ENCODE measurements at places on chromosomes 2 and 18.

DNA sequence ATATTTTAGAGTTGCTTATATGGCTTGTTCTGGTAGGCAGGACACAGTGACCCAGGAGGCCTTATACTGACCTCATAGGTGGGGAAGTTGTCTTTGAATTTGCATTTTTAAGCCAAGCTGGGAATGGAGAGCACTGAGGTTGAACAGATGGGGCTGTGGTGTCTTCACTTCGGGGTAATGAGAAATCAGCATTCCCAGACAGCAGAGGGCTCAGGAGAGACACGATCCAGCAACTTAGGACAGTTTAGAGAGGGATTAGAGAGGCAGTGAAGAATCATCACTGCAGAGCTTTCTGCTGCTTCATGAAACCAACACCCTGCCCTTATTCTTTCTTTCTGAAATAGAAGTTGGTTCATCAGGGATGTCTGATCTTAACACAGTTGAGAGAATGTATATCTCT, 202.4 kb downstream of the TDRD15 start:
- no peak for DNase-seq

DNA sequence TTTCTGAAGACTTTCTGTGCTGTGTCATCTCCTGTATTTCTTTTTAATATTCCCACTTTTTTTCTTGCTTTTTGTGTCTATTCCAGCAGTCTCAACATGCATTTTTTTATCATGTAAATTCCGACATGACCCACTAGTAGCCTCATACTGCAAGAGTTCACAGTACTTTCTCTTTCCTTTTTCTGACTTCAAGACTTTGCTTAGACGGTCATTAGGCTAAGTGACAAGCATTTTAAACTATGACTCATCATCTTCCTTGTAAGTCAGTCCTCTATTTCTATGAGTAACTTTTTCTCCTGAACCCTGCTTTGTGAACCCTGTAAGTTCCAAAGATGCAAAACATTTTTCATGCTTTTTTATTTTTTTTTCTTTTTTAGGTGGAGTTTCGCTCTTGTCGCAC, 381.2 kb downstream of the TXNL1 start:
- DNase-seq, result peak; percentile 57

- DNase-seq, result no peak
Observed at GRCh38 chr2:30358842-30359241, 88.2 kb upstream of the LCLAT1 start.

GRCh38 chr18:55302167-55302833, 285.7 kb downstream of the TCF4 start:
- DNase-seq, result no peak

GRCh38 chr2:141075753-141076152, 1055.1 kb downstream of the LRP1B start:
- DNase-seq, result no peak

DNA sequence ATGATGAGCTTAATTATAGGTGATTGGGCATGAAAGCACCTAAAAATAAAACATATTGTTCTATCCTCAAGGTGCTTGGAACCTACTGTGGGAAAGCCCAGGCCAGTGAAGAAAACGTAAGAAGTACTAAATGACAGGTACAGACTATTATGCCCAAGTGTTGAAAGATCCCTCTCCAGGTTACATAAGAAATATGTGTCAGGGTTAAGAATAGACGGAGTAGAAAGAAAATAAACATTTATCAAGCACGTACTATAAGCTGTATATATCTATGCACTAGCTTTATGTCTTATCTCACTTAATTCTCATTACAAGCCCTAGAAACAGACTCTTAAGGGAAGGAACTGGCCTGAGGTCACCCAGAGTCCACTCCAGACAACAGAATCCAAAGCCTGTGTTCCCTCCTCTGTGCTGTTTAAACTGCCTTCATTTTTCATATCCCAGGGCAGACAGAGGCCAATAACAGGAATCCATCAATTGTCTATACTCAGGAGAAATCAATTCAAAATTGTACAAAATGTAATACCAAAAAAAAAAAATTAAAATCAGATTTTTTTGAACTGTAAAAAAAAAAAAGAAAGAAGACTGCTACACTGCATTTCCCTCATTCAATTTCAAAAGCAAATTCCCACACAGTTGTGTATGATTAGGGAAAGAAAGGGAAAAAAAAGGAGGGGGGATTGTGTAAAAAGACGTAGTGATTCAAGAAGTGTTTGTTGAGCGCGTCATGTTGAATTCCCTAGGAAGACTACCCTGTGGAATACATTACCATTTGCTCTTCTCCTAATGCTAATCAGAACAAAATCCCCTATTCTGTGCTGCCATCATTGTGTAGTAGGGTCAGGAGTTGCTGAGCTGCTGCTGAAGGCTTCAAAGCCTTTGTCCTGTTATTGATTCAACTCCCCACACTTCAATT, 156.3 kb downstream of the IRS1 start:
- no peak for DNase-seq

DNA sequence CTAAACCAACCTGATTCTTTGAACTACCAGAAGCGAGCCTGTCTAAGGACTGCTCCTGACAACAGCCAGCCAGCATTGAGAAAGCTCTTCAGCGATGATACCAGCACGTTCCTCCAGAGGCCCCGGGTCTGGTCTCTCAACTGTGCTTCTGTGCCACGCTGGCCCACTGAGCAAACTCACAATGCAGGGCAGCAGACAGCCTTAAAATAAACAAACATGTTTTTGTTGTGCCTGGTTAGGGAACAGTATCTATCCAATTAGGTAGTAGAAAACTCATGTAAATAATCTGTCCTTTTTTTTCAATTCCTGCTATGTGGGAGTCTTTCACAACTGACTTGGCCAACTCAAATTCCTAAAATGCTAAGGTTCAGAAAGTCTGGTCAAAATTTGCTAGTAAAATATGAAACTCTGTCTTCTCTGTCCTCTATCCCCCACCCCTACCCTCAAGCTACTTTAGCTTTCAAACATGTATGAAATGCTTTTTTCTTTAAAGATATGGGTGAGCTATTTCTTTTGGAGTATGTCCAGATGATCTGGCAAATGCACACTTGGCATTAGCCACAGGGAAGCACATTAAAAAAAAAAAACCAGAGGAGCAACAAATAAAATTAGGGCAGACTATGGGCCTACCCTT, 21.4 kb upstream of the EML4 start:
- DNase-seq, result no peak

DNA sequence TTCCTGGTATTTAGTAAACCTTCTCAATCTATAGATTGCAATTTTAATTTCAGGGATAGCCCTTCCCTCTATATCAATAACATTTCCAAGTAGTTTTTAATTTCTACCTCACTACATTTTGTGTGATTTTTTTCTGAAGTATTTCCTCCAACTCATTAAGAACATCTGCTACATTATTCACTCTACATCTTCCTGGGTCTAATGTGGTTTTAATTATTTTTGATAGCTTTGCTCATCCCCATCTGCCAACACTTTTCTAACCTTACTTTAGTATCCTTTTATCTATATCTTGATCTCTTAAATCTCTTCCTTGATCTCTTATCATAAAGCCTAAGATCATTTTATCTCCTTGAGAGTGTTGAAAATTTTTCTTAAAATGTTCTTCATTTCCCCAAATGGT, 278.3 kb upstream of the CYP26B1 start:
- peak; percentile 11 for DNase-seq

GRCh38 chr18:10995550-10995949, 153.8 kb downstream of the PIEZO2 start:
- DNase-seq, result no peak
